CD4-positive, alpha-beta T cell treated with Interleukin-2 at 100 ng/mL for 4 hours (primary cell): ENCODE measurements at places on chromosomes 1 and 21.

- DNase-seq: no peak
Observed at GRCh38 chr1:91872000-91872399, 14.0 kb downstream of the TGFBR3 start.

DNA sequence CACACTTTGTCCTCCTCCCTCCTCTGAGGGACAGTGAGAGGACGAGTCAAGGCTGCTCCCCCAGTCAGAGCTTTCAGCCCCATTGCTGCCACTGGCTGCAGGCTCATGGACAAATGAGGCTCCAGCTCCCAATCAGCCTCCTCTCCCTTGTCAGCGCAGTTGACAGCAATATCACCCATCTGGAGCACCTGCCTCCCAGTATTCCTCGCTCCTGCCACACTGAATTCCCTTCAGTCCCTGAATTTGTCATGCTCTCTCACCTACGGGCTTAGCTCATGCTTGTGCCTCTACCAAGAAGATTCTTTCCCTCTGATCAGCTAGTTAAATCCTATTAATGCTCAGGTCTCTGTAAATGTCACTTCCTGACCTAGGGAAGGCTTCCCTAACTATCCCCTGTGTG is 54.4 kb upstream of the SYT6 start:
- DNase-seq: no peak

DNA sequence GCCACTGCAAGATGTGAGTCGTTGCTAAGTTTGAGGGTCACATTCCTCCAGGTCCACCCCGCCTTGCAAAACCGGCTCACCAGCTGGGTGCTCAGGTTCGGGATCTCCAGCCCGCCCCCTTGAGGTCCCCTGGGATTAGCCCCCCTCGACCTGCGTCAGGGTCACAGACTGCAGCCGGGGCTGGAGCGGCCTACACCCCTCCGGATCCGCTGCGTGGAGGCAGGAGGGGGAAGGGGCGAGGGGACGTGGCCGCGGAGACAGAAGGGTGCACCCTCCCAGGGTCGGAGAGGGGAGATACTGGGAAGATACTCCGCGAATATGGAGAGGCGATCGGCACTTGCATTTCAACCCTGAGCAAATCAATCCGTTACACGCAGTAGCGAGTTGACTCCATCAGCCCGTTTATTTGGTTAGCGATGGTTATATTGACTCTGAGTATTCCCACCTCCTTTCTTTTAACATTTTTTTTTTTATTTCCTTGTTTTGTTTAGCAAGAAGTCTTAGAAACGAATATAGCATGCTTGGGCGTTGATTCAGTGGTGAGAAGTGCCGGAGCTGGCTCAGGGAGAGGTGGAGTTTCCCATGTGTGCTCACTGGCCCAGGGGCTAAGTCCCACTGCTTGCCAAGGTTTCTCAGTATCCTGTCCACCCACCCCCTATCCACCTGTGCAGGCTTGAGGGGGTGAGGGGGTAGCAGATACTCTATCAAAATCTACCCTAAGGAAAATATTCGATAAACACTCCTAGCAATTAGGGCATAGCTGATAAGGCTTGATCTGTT is 997 bp downstream of the IFNAR2 start:
- DNase-seq: peak; percentile 49

DNA sequence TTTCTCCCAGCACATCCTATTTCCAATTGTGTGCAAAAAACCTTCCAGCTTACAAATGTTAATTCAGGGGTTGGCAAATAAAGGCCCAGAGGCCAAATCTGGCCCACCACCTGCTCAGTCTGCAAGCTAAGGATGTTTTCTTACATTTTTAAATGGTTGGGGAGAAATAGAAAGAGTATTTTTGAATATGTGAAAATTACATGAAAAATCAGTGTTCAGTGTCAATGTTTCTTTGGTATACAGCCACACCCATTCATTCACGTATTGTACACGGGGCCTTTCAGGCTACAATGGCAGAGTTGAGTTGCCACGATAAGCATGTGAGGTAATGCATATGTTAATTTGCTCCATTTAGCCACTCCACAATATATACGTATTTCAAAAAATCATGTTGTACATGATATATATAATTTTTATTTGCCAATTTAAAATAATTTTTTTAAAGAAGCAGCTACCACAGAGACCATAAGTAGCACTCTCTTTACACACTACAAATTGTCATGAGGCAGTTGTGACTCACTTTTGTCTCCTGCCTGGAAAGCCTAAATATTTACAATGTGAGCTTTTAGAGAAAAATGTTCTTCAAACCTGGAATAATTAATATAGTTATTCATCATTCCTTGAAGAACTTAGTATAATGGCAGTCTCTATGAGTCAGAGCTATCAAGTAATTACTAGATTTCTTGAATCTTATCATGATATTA is 189.6 kb downstream of the SMYD3 start:
- no peak for DNase-seq

GRCh38 chr1:175408986-175409385 is 216.4 kb upstream of the KIAA0040 start:
- no peak for DNase-seq

- no peak for DNase-seq
Observed at GRCh38 chr1:64514197-64514765, 44.4 kb downstream of the CACHD1 start.

GRCh38 chr21:42080788-42081083 is 9.6 kb downstream of the UMODL1 start:
- no peak for DNase-seq

DNA sequence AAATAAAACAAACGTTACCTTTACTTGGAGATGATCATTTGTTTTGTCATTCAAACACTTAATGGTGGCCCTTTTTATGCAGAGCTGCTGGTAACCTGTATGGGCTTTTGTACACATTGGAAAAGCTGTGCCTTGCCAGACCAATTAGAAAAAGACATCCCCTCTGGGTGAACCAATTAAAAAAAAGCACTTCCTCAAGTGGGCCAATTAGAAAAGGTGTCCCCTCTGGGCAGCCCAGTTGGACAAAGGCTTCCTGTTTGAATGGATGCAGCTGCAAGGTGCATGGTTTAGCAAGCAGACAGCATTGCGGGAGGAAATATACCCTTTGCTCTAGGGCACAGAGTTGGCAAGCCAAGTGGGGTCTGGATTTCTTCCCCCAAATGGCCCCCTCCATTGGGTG is 21.6 kb downstream of the HUNK start:
- DNase-seq: no peak

DNA sequence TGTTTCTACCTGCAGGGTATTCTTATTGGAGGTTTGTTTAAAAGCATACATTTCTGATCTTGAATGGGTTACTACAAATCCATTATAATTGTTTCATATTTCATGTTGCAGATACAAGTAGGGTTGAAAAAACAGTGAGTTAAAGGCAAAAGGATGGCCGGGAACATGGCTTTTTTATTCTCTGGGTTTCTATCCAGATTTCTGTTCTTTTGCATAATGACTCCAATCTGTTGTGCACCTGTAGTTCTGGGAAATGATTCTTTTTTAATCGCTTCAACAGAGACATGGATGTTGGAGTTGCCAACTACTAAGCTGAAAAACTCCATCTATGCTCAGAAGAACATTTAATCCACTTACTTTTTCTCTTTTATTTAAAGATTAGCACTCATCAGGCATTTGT is 2.7 kb upstream of the ADAMTS1 start:
- DNase-seq: no peak

DNA sequence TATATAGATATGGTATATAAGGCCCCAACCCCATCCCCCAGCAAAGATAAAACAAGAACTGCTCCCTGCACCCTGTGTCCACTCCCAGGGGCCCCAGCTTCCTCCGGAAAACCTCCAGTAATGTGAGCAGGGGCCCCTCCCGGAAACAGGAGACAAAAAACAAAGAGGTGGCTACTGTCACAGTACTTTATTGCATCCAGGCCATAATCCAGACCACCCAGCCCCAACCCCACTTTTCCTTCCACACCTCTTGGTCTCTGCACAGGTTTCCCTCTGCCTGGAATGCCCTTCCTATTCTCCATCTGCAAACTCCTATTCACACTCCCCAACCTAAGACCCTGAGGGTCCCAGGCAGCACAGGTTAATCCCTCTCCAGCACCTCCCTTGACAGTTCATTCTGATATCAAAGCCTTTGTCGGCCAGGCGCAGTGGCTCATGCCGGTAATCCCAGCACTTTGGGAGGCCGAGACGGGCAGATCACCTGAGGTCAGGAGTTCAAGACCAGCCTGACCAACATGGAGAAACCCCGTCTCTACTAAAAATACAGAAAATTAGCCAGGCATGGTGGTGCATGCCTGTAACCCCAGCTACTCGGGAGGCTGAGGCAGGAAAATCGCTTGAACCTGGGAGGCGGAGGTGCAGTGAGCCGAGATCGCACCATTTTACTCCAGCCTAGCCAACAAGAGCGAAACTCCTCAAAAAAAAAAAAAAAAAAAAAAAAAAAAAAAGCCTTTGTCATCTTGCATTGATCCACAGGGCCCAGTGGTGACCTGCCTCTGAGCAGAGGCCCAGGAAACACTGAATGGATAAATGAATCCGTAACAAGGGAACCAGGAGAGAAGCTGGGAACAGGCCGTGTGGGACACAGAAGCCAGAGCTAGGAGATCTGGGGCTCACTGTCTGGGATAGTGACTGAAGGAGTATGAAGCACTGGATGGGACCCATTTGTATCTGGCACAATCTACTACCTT is 2.3 kb upstream of the AUNIP start:
- DNase-seq: no peak

DNA sequence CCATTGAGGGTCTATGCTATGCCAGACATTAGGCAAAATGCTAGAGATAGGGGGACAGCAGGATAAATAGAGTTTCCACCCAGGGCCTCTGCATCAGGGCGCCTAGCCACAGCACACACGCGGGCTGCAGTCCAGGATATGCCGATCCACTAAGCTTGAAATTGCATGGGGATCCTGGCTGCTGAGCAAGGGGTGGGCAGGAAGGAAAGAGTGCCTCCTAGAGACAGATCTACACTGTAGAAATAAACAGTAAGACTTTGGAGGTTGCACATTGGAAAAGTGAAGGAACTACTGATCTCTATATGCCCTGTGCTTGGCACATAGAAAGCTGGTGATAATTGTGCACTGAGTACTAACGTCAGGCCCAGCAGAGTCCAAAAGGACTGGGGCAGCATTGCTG is 411.1 kb downstream of the PRDM2 start:
- no peak for DNase-seq

- DNase-seq: no peak
Observed at GRCh38 chr1:39943471-39944290, 11.3 kb upstream of the MFSD2A start.

DNA sequence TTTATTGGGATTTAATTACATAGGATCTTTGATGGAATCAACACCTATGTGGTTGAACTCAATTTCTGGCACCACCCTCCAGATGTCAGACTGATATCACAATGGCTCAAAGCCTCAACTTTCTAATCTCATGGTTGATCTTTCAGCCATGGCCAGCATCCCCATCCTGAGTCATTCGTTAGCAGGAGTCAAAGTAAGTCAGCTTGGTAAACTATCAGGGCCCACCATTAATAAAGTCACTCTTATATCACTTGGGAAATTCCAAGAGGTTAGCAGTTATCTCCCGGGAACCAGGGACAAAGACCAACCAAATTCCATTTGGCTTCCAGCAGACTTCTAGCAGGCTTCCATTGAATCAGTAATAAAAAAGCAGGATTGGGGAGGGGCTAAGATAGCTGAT is 50.7 kb upstream of the TNFSF4 start:
- DNase-seq: no peak

- DNase-seq: peak; percentile 74
Observed at GRCh38 chr21:42063571-42064521, 7.3 kb upstream of the UMODL1 start.

DNA sequence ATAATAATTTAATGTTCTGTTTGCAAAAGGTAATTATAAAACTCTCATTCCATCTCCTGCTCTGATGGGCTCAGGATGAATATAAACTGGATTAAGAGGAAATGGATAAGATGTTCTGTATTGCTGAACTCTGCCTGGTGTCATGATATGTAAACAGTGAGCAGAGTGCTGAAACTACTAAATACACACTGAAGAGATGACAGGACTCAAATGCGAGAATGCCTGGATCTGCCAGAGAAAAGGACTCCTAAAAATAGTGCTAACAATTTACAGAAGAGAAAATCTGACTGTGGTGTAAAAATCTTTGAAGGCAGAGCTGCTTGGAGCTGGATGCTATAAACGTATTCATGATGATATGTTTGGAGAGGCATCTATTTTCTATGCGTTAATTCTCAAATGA is 303.2 kb downstream of the RWDD3 start:
- no peak for DNase-seq

- peak; percentile 8 for DNase-seq
Observed at GRCh38 chr1:114671011-114671938, 1.4 kb upstream of the DENND2C start.

DNA sequence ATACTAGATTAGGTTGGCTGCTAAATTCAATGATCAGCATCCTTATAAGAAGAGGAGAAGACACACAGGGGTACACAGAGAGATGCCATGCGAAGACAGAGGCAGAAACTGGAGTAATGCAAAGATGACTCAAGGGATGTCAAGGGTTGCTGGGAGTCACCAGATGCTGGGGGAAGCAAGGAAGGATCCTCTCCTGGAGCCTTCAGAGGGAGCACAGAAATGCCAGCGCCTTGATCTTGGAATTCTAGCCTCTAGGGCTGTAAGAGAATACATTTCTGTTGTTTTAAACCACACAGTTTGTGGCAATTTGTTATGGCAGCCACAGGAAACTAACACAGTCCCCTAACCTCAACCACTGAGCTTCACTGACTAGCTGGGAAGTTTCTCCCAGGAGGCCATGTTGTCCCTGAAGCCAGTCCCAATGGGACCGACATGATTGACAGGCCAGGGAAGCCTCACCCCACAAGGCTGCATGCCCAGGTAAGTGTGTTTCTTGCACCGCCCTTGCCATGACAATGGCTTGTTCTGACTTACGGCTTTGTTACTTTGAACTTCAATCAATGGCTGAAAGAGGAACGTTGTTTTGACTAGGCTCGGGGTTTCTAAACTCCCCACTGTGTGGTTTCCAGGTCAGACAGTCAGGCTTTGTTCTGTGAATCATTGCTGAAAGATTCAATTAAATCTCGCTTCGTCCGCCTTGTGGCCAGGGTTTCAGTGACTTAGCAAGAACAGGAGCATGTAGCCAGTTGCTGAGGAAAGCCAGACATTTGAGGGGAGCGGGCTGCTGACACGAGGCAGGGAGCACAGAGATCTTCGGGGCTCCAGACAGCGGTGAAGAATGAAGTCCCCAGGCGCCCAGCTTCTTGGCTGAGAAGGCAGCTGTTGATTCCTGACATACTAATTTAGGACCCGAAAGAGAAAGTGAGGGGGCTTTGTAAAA is 62.3 kb downstream of the RUNX1 start:
- DNase-seq: peak; percentile 89

- DNase-seq: no peak
Observed at GRCh38 chr1:11856698-11857097, 2.0 kb downstream of the NPPB start.

- no peak for DNase-seq
Observed at GRCh38 chr1:198563583-198563982, 23.1 kb upstream of the ATP6V1G3 start.

DNA sequence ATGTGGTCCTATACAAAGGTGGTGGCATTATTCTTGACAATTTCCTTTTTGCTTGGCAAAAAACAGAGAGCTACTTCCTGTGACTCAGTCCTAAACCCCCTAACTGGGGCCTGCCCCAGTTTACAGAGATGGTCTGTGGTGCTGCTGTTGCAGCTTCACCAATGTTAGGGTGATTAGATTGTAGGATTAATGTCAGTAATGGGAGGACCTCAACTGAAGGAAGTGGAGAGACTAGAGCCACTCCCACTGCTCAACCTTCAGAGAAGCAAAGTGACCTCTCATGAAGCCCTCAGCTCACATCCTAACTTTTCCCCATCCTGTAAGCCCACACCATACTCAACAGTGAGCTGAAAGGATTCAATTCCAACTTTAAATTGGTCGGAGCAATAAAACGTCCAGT is 3.6 kb downstream of the S100A6 start:
- DNase-seq: peak; percentile 78

GRCh38 chr1:155125946-155126555 is 1.6 kb upstream of the EFNA1 start:
- DNase-seq: no peak

- no peak for DNase-seq
Observed at GRCh38 chr1:86100401-86100800, 56.2 kb downstream of the COL24A1 start.
